ENCODE measurements at places on chromosomes 3 and 15. TPM values are rescaled to one million over a fixed set of nuclear protein-coding genes. Genes with fewer than 3 reads are reported as not detected.

GRCh38 chr15:57797568-57798267 lies 91.2 kb downstream of the POLR2M start:
- DNase-seq, result no peak

GRCh38 chr15:73959012-73959581 lies 32.8 kb downstream of the LOXL1 start:
- no peak for DNase-seq

DNA sequence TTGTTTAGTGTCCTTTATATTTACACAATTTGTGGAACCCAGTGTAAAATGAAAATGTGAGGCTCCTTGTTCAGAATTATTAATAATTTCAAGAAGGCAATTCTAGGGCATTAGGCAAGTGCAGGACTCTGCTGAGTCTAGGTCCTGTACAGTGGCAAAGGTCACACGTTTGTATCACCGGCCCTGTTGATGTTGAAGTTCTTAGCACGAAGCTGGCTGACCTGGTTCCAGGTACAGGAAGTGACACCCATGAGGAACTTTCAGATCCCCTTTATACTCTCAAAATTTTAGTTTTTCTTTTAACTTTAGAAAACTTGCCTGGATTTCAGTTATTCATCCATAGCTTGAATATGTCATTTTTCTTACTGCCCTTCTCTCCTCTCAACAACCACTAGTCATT lies 349.4 kb downstream of the CNTN6 start:
- DNase-seq, result no peak

GRCh38 chr3:135811651-135812050 lies 153.9 kb upstream of the PPP2R3A start:
- DNase-seq, result no peak

DNA sequence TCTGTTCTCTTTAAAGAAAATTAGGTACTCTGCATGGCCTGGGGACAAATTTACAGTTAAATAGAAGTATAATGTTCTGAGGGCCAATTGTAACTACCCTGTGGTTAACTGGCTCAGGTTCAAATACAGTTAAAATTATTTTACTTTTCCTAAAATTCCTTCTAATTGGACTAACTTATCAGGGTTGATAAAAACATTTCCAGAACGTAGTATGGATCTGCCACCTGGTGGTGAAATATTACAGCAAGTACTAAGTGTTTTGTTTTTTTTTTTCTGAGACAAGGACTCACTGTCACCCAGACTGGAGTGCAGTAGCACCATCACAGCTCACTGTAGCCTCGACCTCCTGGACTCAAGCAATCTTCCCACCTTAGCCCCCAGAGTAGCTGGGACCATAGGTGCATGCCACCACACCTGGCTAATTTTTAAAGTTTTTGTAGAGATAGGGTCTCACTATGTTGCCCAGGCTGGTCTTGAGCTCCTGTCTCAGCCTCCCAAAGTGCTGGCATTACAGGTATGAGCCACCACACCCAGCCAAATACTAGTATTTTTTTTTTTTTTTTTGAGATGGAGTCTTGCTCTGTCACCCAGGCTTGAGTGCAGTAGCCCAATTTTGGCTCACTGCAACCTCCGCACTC lies 29.2 kb downstream of the NEO1 start:
- peak; percentile 46 for DNase-seq

DNA sequence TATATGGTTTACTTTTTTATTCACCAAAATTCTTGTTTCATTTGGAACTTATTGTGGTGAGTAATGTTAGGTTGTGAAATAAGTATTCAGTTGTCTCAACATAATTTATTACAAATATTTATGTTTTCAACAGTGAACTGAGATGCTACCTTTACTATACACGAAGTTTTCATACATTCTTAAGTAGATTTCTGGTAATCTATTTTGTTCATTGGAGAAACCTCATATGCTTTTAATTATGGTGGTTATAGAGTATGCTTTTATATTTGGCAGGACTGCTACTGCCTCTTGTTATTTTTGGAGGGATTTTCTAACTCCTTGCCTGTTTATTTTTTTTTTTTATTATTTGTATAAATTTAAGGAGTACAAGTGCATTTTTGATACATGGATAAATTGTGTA lies 253.1 kb downstream of the NLGN1 start:
- no peak for DNase-seq

GRCh38 chr3:2870724-2871333 lies 239.3 kb downstream of the IL5RA start:
- DNase-seq, result peak; percentile 16

DNA sequence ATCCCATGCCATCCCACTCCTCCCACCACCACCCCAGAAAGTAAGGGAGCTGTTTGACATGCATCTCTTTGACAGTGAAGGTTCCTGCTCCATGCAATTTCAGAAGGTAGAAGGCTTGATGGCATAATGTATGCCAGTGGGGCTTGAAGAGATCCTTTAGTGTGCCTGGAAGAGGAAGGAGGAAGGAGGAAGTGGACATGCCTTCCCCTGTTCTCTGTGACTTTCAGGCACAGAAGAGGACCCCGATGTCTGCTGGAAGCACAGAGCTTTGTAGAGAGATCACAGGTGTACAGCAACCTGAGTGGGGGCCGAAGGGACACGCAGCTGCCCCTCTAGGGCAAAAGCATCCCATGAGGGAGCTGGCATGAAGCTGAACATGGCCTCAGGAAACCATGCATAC lies 171.6 kb downstream of the CD47 start:
- no peak for DNase-seq

DNA sequence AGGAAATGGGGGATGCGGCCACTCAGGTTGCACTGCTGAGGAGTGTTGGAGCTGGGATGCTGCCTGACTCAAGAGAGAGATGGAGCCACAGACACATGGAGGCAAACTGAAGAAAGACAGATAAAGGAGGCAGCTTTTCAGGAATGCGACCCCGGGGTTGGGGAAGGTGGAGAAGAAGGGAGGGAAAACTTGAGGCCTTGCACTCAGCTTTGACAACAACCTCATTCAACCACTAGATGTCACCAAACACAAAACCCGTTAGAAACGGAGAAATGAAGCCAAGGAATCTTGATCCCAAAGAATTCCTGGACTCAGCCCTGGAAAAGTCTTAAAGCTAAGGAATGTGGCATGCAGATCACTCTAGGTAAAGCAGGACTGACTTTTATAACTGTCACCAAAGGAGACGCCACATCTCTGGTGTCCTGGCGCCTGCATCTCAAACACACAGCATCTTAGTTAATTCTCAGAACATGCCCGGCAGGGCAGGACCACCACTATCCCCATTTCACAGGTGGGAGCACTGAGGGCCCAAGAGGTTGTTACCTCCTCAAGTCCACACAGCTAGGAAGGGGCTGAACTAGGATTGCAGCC lies 59.6 kb upstream of the LMCD1 start:
- DNase-seq, result peak; percentile 69

- DNase-seq, result no peak
Measured at GRCh38 chr3:148631124-148631903, 66.4 kb upstream of the AGTR1 start.

GRCh38 chr15:98954411-98954810 lies 53.2 kb downstream of the PGPEP1L start:
- DNase-seq, result peak; percentile 84

DNA sequence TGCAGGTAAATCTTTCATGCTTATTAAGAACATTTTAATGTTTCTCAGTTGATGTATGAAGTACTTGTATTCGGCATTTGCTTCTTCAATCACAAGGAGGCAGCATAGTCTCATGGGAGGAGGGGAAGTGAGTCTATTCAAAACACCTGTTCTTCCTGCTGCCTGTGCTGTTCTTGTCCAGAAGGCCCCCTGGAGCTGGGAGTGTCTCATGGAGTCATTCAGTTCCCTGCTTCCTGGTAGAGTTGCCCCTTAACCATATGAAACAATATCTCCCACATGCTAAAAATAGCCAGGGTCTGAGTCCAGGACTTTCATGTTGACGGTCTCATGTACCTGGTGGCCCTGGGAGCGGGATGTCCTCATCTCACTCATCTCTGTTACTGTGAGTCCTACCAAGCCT lies 15.5 kb upstream of the PPP1R2 start:
- DNase-seq, result peak; percentile 31

- peak; percentile 18 for DNase-seq
Measured at GRCh38 chr15:74383695-74384565, 16.5 kb upstream of the CYP11A1 start.

- DNase-seq, result no peak
Measured at GRCh38 chr15:68345481-68345880, 67.9 kb downstream of the FEM1B start.

GRCh38 chr3:104887069-104887468 lies 479.6 kb upstream of the ALCAM start:
- no peak for DNase-seq

DNA sequence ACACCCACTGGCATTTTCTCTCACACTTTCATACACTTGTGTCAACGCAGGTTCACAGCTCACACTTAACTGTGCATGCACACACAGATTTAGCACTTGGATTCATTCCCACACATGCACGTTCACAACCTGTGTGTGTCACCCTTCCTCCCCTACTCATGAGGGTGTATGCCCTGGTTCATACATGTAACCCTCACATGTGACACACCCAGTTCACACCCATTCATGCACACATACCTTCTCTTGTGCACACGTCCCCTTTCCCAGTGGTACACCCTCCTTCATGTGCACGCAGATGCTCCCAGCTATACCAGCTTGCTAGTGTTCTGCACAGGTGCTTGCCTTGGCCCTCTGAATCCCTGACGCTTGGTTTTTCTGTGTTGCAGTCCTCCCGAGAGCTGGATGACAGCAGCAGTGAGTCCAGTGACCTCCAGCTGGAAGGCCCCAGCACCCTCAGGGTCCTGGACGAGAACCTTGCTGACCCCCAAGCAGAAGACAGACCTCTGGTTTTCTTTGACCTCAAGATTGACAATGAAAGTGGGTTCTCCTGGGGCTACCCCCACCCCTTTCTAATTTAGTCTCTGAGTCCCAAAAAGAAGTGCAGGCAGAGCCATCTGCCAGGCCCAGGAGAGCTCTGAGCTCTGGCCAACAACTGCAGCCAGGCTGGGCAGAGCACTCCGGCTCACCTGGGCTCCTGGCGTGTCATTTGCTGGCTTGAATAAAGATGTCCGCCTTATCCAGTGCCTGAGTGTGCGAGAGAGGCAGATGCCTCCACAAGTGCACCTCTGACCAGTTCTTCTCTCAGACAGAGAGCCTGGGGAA lies 39.5 kb downstream of the GOLGA6A start:
- no peak for DNase-seq

- DNase-seq, result no peak
Measured at GRCh38 chr3:26590919-26591484, 31.6 kb upstream of the LRRC3B start.

DNA sequence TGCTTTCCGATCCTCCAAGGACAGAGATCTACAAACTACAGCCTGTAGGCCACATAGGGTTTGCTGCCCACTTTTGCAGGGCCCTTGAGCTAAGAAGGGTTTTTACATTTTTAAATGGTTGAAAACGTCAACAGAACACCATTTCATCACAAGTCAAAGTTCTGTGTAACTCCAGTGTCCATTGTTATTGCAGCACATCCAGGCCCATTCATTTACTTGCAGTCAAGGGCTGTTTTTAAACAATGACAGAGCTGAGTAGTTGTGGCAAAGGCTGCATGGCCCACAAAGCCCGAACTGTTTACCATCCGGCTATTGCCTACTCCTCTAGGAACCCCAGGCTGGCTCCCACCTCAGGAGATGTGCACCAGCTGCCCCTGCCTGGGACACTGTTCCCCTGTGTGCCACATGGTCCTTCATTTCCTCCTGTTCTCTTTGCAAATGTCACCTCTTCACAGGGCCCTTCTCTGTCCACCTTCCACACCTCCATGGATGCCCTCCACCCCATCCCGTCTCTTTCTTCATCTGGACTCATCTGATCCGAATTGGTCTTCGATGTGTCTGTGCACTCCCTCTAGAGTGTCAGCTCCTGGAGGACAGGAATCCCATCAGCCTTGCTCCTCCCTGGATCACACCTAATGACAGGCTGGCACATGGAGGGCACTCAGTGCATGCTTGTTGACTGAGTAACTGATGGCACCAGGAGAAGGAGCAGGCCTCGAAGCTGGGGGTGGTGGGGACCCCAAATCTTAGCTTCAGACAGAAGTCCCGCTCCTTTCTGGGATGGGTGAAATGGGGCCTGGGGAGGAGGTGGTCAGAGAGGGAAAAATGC lies 69.5 kb upstream of the IQSEC1 start:
- DNase-seq, result no peak

DNA sequence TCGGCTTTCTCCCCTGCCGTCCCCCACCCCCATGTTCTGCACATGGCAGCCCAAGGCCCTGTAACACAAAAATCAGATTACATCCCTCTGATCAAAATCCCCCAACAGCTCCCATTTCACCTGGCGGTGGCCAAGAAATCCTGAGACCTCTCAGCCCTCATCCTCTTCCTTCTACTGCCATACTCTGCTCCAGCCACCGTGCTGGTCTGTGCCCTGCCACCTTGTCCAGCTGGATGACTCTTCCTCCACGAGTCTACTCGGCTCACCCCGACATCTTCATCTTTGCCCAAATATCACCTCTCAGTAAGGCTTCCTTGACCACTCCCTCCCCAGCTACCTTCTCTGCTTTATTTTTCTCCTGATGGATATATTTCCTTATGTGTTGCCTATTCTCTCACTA lies 3.1 kb downstream of the CCDC51 start:
- no peak for DNase-seq

GRCh38 chr3:158731938-158732855 lies at the start of gene RARRES1:
RARRES1 (minus strand) TSS chr3:158732457; CDS start chr3:158732415, 42 bp downstream.
- DNase-seq, result no peak

GRCh38 chr15:95919460-95919859 lies 411.0 kb upstream of the NR2F2 start:
- DNase-seq, result no peak

DNA sequence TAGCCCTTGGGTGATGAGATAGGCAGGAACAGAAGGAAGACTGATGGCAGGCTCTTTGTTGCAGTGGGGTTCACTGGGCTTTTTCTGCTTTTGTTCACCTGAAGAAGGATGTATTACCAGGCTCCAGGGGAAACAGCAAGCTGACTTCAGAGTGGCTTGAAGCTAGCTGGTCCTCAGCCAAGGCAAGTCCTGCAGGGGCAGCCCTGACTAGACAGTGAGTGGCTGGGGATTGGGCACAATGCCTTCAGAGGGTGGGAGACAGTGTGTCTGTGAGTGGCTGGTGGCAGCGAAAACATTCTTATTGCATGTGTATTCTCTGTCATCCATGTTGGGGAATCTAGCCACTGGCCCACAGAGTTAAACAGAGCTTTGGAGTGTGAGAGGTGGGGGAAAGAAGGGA lies 2.3 kb upstream of the TEX264 start:
- no peak for DNase-seq

DNA sequence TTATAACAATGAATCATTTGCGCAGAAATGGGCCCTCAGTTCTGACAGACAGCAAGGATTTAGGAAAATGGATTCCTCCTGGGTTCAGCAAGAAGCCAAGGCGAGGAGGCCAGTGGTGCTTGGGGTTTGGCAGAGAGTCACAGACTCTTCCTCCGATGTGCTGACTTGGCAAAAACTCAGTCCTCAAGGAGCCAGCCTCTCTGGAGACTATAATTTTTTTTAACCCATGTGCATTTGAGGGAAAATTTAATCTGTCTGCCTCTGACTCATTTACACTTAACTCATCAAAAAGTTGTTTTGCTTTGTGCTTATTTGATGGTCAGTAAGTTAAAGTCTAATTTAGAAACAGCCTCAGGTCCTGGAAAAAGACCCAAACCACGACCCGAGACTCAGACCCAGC lies 34.2 kb upstream of the SLC24A5 start:
- no peak for DNase-seq

CYP8B1 gene
- not detected for total RNA-seq

TRPM1 gene
- total RNA-seq, result 0.07 TPM

CPLX3 gene
- not detected for total RNA-seq

CLDND1 gene
- 44.4 TPM for total RNA-seq

GOLGA8R gene
- 0.90 TPM for total RNA-seq

GOLGA6L9 gene
- 1.1 TPM for total RNA-seq

GBE1 gene
- 81.9 TPM for total RNA-seq

ARIH1 gene
- total RNA-seq, result 31.0 TPM

ABHD14A gene
- total RNA-seq, result 12.8 TPM

IQCF5 gene
- total RNA-seq, result not detected

BTLA gene
- total RNA-seq, result not detected
